ENCODE measurements at places on chromosomes 16 and 17.

- no peak for DNase-seq
Measured at GRCh38 chr17:42120161-42120769, 902 bp downstream of the KAT2A start.

DNA sequence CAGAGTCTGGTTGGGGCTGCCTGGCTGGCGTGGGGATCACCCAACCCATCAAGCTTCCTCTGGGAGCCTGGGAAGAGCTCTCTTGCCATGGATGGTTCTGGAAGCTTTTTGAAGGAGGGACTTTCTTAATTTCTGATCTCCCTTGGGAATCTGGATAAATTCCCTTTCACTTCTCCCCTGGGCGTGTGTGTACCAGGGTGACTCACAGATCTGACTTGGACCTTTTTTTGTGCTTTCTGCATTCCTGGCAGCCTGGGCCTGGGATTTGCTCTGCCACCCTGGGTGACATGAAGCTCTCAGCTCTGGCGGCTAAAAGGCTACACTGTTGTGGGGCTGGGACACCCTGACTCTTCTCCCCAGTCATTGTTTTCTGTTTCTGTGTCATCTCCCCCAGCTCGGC lies 70.1 kb downstream of the ABCC1 start:
- no peak for DNase-seq

DNA sequence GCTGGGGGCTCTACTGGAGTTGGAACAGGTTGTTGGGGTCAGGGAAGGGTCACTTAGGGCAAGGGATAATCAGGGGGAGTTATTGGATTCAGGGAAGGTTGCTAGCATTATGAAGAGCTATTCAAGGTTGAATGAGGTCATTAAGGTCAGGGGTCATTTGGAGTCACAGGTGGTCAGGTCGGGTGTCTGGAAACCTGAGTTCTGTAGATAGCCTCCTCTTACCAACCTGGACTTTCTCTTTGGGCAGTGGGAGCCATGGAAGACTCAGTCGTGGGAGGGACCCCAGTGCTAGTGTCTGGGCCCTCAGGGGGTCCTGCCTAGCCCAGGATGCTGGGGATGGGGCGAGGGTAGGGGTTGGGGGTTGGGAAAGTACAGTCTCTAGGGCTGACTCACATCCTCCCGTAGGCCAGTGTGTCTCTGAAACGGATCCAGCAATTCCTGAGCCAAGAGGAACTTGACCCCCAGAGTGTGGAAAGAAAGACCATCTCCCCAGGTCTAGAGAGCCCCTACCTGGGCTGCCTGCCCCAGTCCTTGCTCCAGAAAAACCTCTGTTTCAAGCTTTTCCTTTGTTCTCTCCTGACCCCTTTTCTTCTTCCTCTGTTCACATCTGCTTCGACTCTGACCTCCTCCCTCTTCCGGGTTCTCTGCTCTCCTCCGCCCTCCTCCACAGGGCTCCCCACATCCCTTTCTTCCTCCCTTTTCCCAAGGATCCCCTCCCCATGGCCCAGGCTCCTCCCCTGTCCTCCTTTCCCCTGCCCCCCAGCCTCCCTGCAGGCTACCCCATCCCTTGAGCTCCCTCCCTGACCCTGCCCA lies 33.5 kb downstream of the ABCC3 start:
- DNase-seq = no peak

DNA sequence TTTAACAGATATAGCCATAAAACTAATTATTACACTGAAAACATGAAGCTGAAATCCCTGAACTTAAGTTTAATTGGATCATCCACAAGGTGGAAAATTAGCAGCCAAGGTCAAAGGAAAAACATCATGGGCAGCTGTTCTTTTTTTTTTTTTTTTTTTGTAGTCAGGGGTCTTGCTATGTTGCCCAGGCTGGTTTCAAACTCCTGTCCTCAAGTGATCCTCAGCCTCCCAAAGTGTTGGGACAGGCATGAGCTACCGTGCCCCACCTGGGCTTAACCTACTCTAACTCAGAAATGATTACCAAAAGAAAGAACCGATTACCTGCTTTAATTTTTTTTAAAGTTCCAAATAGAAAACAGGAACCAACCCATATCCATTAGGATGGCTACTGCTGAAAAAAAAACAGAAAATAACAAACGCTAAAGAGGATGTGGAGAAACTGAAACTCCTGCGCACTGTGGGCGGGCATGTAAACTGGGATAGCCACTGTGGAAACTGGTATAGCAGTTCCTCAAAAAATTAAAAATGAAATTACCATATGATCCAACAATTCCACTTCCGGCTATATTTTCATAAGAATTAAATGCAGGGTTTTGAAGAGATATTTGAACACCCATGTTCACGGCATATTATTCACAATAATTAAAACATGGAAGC lies 8.6 kb downstream of the CMC2 start:
- no peak for DNase-seq

DNA sequence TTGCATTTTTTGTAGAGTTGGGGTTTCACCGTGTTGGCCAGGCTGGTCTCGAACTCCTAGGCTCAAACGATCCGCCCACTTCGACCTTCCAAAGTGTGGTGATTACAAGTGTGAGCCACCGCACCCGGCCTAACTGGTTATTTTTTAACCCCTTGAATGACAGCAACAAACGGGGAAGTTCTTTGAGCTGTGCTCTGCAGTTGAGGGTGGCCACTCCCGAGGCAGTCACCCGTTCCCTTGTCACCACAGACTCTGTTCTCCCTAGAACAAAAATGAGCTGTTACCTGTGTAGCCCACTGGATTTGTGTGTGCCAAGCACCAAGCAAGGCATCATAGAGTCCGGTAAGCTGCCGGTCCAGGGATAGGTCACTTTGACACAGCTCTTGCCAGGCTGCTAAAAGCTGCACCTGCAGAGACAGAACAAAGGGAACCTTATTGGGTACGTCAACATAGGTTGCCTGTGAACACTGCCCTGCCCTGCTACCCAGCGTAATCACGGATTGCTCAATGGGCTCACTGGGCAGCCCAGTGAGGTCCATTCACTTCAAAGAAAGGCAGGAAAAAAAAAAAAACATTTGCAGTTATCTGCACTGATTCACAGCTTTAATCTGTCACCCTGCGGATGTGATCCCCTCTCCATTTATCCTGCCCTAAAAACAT lies 19.6 kb downstream of the COG7 start:
- DNase-seq = no peak

All from NCI-H1048 (cell line).